ENCODE measurements at places on chromosomes 3 and 15.

GRCh38 chr3:14847613-14848541 lies 29.1 kb downstream of the FGD5 start:
- no peak for DNase-seq

DNA sequence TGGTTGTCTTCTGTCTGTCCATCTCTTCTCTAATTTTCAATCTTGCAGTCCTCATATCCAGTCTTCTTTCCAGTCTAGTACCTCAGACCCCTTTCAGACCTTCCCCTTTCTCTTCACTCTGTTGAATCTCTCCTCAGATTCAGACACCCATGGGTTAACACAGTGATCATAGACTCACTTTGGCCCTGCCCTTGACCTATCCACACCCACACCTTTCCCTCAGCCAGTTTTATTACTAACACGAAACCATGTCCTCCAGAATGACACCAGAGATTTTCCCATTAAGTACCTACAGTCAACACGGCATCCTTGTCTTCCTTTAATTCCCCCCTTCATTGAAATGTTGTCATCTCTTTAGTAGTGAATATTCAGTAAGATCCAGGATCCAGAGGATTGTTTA lies 74.5 kb upstream of the UBE2E2 start:
- no peak for DNase-seq

GRCh38 chr3:111194048-111194447 lies 122.4 kb downstream of the NECTIN3 start:
- DNase-seq: no peak

GRCh38 chr3:189316296-189317019 lies 144.7 kb downstream of the TPRG1 start:
- DNase-seq: no peak

DNA sequence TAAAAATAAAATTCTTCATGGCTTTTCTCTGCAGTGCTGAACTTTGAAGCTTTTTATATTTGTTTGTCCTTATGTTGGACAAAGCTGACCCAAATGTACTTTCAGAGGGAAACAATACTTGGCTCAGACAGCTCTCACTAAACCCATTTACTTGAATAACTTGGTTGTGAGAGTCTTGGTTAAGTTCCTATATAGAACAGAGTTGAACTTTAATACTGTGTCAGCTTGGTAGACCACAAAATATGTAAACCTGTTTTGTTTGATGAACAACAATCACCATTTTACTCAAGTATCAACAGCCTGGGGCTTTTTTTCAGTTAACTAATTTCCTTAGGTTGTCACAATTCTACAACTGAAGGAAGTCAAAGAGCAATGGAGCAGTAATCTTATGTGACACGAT lies 211.9 kb downstream of the CADM2 start:
- no peak for DNase-seq

DNA sequence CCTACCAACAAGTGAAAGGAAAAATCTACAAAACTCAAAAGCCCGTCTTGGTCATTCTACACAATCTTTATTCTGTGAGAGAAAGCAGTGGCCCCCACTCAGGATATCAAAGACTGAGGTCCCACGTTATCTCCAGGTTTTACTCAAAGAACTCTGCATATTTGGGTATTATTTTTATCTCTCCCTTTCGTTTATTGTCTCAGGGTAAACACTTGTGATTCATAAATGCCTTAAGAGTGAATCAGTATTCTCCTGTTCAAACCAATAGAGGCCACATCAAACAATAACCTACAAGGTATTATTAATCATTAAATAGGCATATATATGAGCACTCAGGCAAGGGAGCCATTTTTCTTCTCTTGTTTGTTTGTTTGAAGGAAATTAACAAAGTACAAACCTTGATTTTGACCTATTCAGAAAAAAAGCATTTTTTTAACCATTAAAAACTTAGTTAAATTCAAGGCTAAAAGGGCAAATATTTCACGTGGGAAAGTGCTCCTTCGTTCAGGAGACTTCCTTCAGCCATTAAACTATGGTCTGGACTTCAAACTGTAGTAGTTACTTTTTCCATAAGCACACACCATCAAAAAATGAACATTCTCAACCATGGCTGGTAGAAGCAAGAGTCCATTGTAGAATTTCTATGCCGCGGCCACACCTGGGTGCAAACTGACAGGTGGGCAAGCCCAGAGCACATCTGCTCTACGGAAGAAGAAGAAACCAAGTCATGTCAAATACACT lies 13.9 kb upstream of the HES1 start:
- DNase-seq: no peak

GRCh38 chr3:50139308-50139707 lies 15.8 kb upstream of the SEMA3F start:
- DNase-seq: no peak

- no peak for DNase-seq
These were observed 43.5 kb upstream of the SLC41A3 start for GRCh38 chr3:126127452-126127851.

GRCh38 chr15:67746022-67746421 lies 79.3 kb upstream of the SKOR1 start:
- DNase-seq: no peak

GRCh38 chr3:54685213-54685612 lies 242.6 kb downstream of the LRTM1 start:
- no peak for DNase-seq

DNA sequence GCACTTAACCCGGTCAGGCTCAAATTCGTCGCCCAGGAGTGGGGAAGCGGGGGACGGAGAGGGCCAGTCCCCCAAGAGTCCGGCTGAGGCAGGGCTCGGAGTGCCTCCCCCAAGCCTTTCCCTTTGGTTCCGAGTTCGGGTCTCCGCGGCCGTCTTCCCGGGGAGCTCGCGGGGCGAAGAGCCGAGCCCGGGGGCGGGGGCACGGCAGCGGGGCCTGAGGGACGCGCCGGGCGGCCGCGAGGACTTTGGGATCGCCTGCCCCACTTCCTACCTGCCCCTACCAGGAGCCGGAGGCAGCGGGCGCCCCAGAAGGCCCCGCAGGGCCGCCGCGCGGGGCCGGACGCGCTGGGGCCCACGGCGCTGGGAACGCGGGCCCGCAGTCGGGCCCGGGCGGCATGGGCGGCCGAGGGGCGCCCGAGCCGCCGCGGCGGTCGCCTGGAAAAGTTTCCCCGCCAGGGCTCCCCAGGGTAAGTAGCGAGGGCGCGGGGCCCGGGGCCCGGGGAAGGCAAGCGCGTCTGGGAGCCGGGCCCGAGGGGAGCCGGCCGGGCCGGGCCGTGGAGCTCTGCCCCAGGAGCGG lies 2.8 kb downstream of the FURIN start:
- DNase-seq: no peak

- no peak for DNase-seq
These were observed 1075.3 kb upstream of the ALCAM start for GRCh38 chr3:104291437-104291851.

GRCh38 chr15:99433026-99433756 lies 132.6 kb upstream of the MEF2A start:
- DNase-seq: no peak

DNA sequence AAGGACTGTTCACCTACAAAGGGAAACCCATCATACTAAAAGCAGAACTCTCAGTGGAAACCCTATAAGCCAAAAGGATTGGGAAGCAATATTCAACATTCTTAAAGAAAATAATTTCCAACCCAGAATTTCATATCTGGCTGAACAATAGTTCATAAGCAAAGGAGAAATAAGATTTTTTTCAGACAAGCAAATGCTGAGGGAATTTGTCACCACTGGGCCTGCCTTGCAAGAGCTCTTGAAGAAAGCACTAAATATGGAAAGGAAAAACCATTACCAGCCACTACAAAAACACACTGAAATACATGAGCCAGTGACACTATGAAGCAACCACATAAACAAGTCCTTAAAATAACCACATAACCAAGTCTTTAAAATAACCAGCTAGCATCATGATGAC lies 28.9 kb upstream of the DCBLD2 start:
- no peak for DNase-seq

DNA sequence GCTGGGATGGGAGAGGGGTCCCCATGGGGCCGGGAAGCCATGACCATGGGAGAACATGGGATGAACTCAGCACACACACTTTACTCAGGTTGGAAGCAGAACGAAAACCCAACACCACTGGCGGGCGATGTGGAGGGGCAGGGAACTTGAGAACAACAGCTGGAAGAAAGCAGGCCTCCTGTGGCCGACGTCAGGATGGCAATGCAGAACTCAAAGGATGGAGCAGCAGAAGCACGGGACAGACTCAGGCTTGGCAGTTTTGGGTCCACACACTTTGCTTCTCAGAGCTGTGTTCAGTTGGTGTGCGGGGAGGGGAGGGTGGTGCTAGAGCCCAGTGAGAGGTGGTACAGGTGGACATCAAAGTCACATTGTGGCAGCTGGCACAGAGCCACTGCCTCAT lies 80.7 kb downstream of the SEC22A start:
- no peak for DNase-seq

GRCh38 chr3:45104715-45105711 lies 41.2 kb downstream of the CDCP1 start:
- DNase-seq: no peak

GRCh38 chr3:9327578-9327977 lies 35.3 kb upstream of the THUMPD3 start:
- DNase-seq: no peak

GRCh38 chr15:35764661-35765519 lies 218.9 kb upstream of the DPH6 start:
- no peak for DNase-seq

DNA sequence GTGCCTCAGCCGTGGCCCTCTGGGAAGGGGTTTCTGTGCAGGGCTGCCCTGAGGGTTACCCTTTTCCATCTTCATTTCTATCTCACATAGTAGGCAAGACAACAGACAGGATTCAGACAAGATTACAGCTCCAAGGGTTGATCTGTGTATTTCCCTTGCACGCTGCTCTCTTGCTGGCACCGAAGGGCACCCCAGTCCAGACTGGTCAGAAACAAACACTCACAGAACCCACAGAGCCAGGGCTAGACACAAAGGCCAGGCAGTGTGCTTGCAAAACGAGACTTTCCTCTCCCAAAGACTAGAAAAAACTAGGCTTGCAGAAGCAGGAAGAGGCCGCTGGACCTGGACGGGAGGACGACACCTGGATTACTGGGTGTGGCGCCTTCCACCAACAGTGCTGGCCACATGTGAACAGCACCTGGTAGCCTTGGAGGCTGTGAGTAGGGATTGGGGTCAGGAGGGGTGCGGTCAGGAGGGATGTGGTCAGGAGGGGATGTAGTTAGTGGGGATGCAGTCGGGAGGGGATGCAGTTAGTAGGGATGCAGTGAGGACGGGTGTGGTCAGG lies 96.8 kb downstream of the BDH1 start:
- DNase-seq: no peak

DNA sequence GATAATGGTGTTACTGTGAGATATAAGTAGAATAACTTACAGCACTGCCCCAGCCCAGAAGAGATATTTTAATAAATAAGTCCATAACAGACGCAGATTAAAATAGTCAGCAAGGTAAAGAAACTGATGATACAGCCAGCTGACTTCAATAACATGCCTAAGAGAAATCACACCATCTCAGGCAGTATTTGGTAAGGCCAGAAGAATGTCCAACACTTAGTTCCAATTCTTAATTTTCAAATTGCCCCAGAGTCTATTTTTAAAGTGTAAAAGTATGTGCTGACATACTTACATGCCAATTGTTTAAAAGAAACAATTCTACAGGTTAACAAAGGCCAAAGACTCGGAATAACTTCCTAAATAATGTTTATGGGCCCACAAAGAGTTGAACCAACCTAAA lies 1.6 kb downstream of the GNB4 start:
- DNase-seq: no peak

DNA sequence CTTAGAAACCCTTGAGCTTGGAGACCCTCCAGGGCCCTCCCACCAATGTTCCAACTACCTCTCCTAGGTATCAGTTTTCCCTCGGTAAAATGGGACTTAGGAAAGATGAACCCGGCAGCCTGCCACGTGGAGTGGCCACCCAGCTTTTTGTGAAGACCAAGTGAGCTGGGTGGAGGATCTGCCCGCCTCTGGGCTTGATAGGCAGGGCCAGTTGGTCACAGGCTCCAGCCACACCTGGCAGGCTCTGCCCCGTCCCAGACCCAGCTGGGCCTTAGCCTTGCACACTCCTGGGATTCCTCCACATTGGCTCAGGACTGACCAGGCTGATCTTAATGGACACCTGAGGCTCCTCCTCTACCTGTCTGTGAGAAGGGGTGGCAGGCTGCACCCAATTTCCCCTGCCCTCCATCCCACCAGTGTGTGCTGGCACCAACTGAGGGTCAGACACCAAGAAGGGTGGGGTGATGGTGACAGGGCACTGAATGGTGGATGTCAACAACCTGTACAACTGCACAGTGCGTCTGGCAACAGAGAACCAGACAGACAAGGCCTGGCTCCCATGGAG lies 761 bp upstream of the GRIP2 start:
- DNase-seq: no peak

DNA sequence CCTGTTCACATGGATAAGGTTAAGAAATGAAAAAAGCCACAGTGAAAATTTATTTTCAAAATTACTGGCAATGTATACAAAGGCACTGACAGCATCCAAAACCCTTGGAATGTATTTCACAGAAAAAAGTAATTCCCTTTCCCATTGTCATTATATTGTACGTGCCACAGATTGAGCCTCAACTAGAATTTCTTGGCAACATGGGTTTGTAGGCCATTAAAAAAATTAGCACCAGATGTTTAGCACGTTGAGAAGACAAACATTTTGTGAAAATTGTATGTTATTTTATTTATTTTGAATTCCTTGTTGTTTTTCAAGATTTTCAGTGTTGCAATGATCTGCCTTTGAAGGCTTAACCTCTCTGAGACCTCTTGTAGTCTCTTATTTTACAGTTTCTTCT lies 76.3 kb upstream of the EPHB3 start:
- no peak for DNase-seq

DNA sequence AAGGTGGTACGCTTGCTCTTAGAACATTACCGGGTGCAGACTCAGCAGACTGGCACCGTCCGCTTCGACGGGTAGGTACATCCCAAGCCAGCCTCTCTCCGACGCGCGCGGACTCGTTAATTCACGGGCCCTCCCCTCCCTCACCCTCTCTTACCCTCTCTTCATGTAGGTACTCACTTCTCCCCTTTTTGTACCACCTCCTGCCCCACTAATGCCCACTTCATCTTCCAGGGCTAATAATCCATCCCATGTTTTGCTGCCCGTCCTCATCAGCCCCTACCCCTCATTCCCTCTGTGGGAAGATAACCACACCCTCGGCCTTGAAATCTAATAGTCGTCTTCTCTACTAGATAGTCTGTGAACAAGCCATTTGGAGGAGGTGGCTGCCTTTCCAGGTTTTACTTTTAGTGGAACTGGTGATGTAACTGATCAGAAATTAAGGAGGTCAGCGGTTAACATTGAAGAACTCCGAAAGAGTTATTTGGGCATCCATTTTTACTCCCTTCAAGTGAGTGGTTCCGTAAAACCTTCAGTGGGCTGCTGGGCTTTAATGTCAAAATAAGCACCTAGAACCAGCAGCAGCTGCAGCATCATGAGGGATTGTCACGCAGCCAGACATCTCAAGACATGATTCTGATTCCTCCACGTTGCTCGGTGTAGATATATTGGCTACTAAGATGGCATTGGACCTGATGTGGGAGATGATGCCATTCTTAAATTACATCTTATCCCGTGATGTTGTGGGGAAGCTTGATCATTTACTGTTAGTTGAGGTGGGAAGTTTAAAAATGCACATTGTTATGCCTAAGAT lies 1.3 kb downstream of the FEM1B start:
- no peak for DNase-seq
